IMR-90 (cell line): ENCODE measurements at places on chromosomes 5 and 9. TPM values are rescaled to one million over a fixed set of nuclear protein-coding genes. Genes with fewer than 3 reads are reported as not detected.

Gene SLC6A3
- total RNA-seq = not detected in 2 replicates

Gene CDX1
- 0.18 TPM in 1 of 2 replicates, not detected in the other for total RNA-seq

Gene HIGD2A
- 33.3 and 35.0 TPM in 2 replicates for total RNA-seq

Gene EPB41L4B
- total RNA-seq = 0.54 and 0.56 TPM in 2 replicates

Gene OR1J2
- total RNA-seq = not detected in 2 replicates

- no peak for DNase-seq
Measured at GRCh38 chr9:35831040-35831439, 2.0 kb downstream of the TMEM8B start.

- peak; percentile 99 for DNase-seq
Measured at GRCh38 chr9:107750741-107751566, 261.4 kb upstream of the KLF4 start.

Gene NCS1
- 35.8 and 41.0 TPM in 2 replicates for total RNA-seq

DNA sequence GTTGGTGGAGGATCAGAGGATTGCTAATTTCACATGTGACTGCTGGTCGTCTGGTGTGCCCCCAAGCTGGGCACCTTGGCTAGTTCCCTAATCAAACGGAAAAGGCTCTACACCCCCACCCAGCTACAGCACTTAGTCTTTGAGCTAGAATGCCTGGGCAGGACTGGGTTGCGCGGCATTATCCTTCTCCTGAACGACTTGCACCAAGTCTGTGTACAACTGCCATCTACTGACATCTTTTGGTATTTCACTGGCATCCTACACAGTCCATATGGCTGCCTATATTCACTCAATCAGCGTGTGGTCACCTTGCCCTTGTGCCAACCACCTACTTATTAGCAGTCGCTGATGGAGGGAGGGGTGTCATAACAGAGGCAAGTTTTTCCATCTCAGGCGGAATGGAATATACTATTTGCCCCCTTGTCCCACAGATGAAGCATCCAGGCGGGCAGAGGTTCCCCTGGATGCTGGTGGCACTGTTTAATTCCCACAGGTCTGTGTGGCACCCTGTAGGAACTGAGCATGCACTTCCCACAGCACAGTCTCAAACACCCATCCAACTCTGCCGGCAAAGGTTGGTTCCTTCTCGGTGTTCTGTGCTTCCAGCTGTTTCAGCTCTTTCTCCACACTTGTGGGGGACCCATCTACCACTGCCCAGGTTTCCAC is 150.1 kb downstream of the OSTF1 start:
- peak; percentile 68 for DNase-seq

DNA sequence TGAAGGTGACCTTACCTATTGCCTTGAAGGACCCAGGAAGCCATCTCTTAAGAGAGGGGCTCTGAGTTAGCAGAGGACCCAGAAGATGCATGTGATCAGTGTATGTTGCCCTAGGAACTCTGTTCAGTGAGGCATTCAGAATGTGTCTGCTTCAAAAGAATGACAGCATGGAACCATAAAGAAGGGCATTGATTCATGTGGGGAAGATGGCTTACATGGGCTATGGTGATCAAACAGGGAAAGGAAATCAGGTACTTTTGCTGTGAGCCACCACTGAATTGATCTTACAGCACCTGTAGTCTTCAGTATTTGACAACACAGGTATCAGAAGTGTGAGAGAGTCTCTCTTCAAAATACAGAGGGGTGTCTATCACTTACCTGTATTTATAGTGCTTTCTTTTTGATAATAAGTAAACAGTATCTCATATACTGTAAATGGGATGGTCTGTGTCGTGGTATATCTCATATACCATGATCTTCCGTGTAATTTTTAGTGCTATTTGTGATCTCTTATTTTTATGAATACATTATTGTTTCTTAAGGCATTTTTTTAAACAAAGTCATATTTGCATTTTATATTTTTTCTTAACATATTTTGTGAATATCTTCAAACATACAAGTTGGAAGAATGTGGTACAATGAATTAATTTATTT is 57.0 kb downstream of the FOCAD start:
- DNase-seq = no peak

Gene FAXDC2
- total RNA-seq = 4.2 and 4.3 TPM in 2 replicates

Gene SNX18
- 50.0 and 67.8 TPM in 2 replicates for total RNA-seq

DNA sequence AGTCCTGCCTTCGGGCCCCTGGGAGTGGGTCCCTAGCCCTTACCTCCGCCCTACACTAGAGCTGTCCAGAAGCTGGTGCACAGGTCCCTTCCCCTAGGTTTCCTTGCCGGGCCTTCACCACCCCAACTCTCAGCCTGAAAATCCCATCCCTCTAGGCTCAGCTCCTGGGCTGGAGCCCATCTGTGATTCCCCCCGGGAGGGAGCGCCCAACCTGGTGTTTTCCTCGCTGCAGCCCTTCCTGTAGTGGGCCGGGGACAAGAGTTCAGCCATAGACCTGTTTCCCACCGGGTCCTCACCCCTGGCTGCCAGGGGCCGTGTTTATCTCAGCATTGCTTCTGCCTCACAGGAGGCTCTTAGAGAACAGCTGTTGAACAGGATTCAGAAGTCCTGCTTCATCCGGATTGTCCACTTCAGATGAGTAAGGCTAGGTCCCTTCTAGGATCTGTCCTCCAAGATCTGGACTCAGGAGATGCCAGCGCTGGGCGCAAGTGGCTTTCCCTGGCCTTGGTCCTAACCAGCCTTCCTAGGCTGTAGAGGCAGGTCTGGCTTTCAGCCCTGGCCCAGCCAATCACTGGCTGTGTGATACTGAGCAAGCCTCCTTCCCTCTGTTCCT is 965 bp downstream of the GLIPR2 start:
- peak; percentile 38 for DNase-seq

DNA sequence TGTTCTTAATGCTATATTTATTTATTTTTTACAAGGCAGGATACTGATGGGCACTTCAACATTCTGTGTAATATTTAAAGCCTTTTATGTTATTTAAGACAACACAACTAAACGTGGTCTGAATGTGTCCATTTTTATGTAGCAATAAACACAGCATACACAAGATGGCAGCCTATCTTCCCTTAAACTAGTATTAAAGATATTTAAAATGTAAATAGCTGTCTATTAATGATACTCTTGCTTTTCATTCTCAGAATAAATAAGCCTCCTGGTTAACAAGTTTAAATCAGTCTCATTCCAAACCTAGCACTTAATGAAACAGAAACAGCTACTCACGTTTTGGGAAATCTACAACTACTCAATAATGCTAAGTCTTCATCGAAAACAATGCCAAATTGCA is 315.7 kb downstream of the MCTP1 start:
- DNase-seq = peak; percentile 18

Gene PAPPA
- total RNA-seq = 11.7 and 12.4 TPM in 2 replicates

Gene GPR107
- total RNA-seq = 16.7 and 17.8 TPM in 2 replicates

DNA sequence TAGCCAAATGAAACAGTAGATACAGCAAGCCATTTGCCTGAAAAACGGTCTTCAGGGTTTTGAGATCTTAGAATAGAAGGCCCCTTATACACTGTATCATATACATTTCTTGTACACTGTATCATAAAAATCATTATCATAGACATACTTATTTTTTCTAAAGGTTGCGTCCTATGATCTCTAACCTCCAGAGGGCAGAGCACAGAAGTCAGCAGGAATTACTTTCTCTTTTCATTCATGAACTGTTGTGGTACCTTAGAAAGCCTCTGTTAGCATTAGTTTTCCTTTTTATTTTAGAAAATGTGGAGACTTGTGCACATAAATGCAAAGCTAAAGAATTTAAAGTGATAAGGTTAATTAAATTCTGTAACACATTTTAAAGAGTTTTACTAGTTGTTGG is 115.4 kb downstream of the OXCT1 start:
- DNase-seq = no peak

Gene PCDHGA9
- 3.9 and 4.5 TPM in 2 replicates for total RNA-seq

Gene SMIM33
- not detected in 2 replicates for total RNA-seq

Gene FOXE1
- under 0.01 and 0.28 TPM in 2 replicates for total RNA-seq

DNA sequence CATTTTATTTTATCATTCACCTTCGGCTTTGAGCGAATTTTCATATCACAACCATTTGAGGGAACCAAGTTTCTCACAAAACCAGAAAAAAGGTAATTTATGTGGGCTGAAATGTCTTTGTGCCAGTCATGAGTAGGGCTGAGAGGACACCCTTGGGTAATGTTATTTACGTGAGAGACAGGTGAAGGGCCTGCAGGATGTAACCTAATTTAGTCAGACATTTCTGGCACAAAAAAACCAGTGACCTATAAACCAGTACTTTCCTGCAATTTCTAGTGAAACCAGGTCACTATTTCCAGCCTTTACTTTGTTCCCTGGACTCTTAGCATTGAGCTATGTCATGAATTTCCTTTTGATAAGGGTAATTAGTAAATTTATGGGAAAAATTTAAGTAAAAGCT is 17.2 kb upstream of the CCDC112 start:
- DNase-seq = no peak

- DNase-seq = no peak
Measured at GRCh38 chr5:139895046-139895445, 99.4 kb downstream of the PSD2 start.

DNA sequence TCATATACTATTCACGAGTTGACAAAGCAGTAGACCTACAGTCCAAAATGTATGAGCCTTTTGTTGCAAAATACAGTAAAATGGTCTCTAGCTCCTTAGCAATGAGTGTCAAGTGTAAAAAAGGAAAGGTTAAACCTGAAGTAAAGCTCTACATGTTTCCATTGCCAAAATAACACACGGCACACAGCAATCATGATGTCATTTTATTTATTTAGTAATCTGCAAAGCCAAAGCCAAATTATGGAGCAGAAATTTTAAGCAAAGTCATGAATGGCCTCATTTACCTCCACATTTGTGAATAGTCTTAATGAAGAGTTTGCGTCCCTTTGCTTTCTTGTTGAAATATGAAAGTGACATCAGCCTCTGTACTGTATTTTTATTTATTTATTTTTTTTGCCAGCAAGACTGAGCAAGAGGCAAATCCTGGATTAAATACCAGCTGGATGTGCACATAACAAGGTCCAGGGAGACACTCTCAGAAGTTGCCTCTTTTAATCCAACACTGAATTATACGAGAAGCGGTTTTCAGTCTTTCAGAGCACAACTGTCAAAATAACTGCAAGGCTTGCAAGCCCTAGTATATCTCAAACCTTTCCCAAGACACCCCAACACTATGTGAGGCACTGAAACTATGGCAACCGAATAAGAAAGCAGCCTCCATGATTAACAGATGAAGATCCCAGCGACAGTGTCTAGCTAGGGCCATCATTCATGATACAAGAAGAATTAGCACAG is 9.7 kb downstream of the SEMA6A start:
- DNase-seq = no peak
